ENCODE measurements at places on chromosomes 4 and X. TPM values are rescaled to one million over a fixed set of nuclear protein-coding genes. Genes with fewer than 3 reads are reported as not detected.

IGFBP7 gene
- 117 TPM for total RNA-seq

TCP11X2 gene
- total RNA-seq: not detected

FGA gene
- not detected for total RNA-seq

ELF4 gene
- 27.5 TPM for total RNA-seq

USP17L10 gene
- total RNA-seq: not detected

EXOC1L gene
- total RNA-seq: not detected

- no peak for DNase-seq
Measured at GRCh38 chr4:188767496-188767895, 628.3 kb downstream of the TRIML1 start.
